MM.1S (cell line): ENCODE measurements at places on chromosomes 6 and 20.

GRCh38 chr20:19259141-19259591, 46.7 kb downstream of the SLC24A3 start:
- DNase-seq: no peak
- no peaks in the 10 kb centered on the region for H3K27me3 ChIP-seq
- no peak overlapping the region for H3K27ac ChIP-seq
- H3K36me3 ChIP-seq: no peaks in the 10 kb centered on the region
- H3K4me3 ChIP-seq: no peak overlapping the region

DNA sequence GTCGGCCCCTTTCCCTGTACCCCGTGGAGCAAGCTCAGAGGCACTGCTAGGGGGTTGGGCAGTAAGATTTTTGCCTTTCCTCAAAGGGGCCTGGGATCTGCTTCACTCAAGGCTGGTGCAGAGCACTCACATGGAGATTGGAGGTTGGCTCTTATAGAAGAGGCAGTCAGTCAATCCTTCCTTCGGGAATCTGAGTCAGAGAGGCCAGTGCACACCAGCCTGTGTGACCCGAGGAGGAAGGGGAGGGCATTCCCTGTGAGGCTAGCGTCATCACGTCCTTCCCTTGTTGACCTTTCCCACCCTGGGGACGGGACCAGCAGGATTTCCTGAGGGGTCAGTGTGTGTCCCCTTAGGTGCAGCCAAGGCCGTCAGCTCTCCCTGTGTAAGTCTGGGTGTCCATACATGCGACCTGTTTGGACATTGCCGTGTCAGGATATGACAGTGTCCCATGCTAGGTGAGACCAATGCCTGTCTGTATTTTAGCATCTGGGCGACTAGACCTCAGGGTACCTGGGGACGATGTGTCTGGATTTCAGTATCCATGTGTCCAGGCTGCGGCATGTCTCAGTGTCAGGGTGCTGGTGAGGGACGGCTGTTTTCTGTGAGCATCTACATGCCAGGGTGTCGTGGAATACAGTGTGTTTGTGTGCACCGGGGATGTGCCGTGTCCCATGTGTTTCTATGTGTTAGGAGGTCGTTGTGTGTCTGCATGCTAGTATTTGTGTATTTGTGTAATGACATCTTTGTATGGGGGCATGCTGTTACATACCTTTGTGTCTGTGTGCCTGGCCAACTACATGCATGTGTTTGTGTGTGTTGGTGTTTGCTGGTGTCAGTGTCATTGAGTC, 2.8 kb upstream of the ZNF512B start:
- no peak for DNase-seq
- H3K4me3 ChIP-seq: no peak overlapping the region
- H3K27ac ChIP-seq: no peak overlapping the region
- H3K27me3 ChIP-seq: peaks cover 5% of the 10 kb centered on the region; the same call in 1 of the 2 replicates

GRCh38 chr20:17722493-17723300, 22.9 kb downstream of the BANF2 start:
- peaks cover 15% of the 10 kb centered on the region for H3K4me1 ChIP-seq
- DNase-seq: no peak
- no peak overlapping the region for H3K4me3 ChIP-seq
- H3K27ac ChIP-seq: no peak overlapping the region

- no peaks in the 10 kb centered on the region for H3K36me3 ChIP-seq
- no peak for DNase-seq
- no peak overlapping the region for H3K27ac ChIP-seq
- H3K4me3 ChIP-seq: no peak overlapping the region
Observed at GRCh38 chr6:169263374-169263773, 9.7 kb upstream of the THBS2 start.

DNA sequence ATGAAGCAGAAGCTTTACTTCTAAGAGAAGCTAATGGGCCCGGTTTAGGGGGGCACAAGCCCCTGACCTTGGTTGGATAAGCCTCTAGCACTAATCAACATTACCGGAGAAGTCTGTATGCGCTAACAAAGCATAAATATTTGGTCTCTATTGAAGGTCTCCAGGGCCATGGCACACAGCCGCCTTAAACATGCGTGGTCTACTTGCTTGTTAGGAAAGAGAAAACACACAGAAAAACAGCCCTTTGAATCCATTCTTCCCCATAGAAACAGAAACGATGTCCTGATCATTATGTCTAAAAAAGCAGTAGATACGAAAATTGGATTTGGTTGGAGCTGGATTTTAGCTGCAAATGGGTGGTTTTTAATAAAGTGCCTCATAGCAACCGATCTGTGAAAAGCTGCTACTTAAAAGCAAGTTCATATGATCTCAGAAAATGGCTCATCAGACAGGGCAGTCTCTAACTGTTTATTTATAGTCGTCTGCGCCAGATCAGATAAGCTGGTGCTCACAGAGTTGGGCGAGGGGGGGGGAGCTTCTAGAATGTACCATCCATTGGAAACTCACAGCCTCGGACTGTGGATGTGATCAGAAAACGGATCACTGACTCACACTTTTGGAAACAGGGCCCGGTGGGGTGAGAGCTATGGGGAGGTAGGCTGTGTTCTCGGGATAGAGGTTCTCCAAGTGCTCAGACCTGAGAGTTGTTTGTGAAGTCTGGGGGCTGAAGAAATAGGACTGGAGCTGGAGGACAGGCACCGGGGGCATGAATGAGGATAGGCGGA, 35.3 kb upstream of the APCDD1L start:
- H3K36me3 ChIP-seq: no peaks in the 10 kb centered on the region
- H3K4me3 ChIP-seq: no peak overlapping the region
- no peak overlapping the region for H3K27ac ChIP-seq
- peaks cover 92% of the 10 kb centered on the region for H3K27me3 ChIP-seq
- no peak for DNase-seq

DNA sequence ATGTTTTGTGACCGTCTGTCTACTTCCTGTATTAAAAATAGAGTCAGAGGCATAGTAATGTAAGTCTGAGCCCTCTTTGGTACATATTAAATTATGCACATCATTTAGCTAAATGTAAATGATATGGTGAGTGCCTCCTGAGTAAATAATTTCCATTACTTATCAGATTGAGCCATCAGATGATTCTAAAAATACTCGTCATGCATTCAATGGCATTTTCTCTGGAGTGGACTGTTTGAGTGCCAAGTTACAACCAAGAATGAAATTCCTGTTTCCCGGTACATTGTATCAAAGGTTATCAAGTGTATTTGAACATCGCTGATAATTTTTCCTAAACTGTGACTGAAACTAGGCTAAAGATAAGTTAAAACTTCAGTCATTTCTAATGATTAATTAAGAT, 81.0 kb downstream of the AKAP7 start:
- DNase-seq: no peak
- no peaks in the 10 kb centered on the region for H3K36me3 ChIP-seq
- no peak overlapping the region for H3K27ac ChIP-seq

DNA sequence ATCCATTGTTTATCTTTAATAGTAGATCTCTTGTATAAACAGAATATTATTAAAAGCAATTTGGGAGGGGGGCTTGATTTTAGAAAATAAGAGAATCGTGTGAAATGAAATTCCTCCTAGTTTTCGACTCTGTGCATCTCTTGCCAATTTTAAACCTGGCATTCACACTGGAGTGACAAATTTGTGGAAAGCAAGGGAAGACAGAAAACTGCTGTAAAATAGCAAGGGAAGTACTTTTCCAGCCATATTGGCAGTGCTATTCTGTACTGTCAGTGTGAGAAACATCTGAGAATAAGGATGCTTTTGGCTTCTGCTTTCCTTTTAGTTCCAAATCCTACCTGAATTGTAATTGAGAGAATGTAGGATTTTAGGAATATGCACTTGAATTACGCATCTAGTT, 40.2 kb downstream of the TOP1 start:
- H3K4me1 ChIP-seq: peaks cover 6% of the 10 kb centered on the region; the same call in 1 of the 2 replicates
- H3K27me3 ChIP-seq: no peaks in the 10 kb centered on the region
- H3K27ac ChIP-seq: no peak overlapping the region
- no peak for DNase-seq

DNA sequence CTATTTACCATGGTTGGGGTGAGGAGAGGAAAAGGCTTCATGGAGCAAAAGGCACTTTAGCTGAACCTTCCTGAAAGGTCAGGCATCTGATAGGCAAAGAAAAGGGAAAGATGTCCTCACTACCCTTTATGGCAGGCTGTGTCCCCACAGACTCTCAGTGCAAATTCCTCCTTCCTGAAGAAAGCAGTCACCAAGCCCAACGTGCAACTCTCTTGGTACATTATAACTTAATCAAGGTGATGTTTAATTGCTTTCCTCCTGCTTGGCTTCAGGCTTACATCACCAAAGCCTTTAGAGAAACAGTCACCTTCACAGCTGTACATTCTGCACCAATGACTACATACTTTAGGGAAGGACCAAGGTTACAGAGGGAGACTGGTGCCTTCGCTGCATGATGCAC, 2.1 kb upstream of the CLIC5 start:
- no peaks in the 10 kb centered on the region for H3K27me3 ChIP-seq
- H3K36me3 ChIP-seq: no peaks in the 10 kb centered on the region
- DNase-seq: no peak

GRCh38 chr20:53794529-53795115, 201.0 kb upstream of the ZNF217 start:
- no peak overlapping the region for H3K4me3 ChIP-seq
- no peak overlapping the region for H3K27ac ChIP-seq
- DNase-seq: no peak
- H3K36me3 ChIP-seq: no peaks in the 10 kb centered on the region
- H3K27me3 ChIP-seq: no peaks in the 10 kb centered on the region

- DNase-seq: no peak
- no peaks in the 10 kb centered on the region for H3K4me1 ChIP-seq
- no peaks in the 10 kb centered on the region for H3K27me3 ChIP-seq
- H3K27ac ChIP-seq: no peak overlapping the region
- H3K4me3 ChIP-seq: no peak overlapping the region
Observed at GRCh38 chr6:37889051-37889450, 69.5 kb downstream of the ZFAND3 start.

GRCh38 chr6:119614138-119614537, 264.6 kb upstream of the MAN1A1 start:
- H3K4me3 ChIP-seq: no peak overlapping the region
- no peaks in the 10 kb centered on the region for H3K4me1 ChIP-seq
- no peaks in the 10 kb centered on the region for H3K36me3 ChIP-seq

- H3K27ac ChIP-seq: no peak overlapping the region
- no peak for DNase-seq
- no peak overlapping the region for H3K4me3 ChIP-seq
- H3K36me3 ChIP-seq: no peaks in the 10 kb centered on the region
- peaks cover 97% of the 10 kb centered on the region for H3K27me3 ChIP-seq
- H3K4me1 ChIP-seq: no peaks in the 10 kb centered on the region
Observed at GRCh38 chr20:64244870-64245603, 10.5 kb upstream of the PCMTD2 start.

DNA sequence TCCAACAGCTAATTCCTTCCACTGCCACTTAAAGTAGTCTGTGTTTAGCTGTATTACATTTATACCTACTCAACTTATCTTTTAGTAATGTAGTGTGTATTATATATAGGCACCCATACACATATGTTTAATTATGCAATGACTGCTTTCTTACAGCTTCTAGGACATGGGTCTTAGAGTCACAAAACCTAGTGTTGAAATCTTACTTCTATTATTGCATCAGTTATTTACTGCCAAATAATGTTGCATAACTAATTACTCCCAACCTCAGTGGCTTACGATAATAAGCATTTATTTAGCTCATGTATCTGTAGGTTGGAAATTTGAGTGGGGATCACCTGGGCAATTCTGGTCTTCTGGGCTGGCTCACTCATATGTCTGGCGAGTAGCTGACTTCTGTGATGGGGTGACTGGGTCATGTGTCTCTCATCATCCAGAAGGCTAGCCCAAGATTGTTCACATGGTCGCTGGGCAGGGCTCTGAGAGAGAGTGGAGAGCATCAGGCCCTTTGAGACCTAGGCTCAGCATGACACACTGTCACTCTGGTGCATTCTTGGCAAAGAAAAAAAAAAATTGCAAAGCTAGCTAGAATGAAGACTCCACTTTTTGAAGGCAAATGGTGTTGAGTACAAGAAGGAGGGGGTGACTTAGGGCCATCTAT, 187.0 kb downstream of the PLCB1 start:
- no peaks in the 10 kb centered on the region for H3K36me3 ChIP-seq
- DNase-seq: no peak
- no peak overlapping the region for H3K4me3 ChIP-seq
- no peaks in the 10 kb centered on the region for H3K4me1 ChIP-seq
- H3K27me3 ChIP-seq: no peaks in the 10 kb centered on the region
- H3K27ac ChIP-seq: no peak overlapping the region

GRCh38 chr6:140064366-140064765, 689.9 kb upstream of the CITED2 start:
- no peak overlapping the region for H3K27ac ChIP-seq
- DNase-seq: no peak
- no peak overlapping the region for H3K4me3 ChIP-seq
- H3K27me3 ChIP-seq: no peaks in the 10 kb centered on the region

- no peak overlapping the region for H3K4me3 ChIP-seq
- 0 out of 2 replicates have a peak, but pooled peaks cover 6% of the 10 kb centered on the region for H3K4me1 ChIP-seq
- no peak for DNase-seq
- no peak overlapping the region for H3K27ac ChIP-seq
Observed at GRCh38 chr6:166112580-166112979, 55.1 kb downstream of the TBXT start.

DNA sequence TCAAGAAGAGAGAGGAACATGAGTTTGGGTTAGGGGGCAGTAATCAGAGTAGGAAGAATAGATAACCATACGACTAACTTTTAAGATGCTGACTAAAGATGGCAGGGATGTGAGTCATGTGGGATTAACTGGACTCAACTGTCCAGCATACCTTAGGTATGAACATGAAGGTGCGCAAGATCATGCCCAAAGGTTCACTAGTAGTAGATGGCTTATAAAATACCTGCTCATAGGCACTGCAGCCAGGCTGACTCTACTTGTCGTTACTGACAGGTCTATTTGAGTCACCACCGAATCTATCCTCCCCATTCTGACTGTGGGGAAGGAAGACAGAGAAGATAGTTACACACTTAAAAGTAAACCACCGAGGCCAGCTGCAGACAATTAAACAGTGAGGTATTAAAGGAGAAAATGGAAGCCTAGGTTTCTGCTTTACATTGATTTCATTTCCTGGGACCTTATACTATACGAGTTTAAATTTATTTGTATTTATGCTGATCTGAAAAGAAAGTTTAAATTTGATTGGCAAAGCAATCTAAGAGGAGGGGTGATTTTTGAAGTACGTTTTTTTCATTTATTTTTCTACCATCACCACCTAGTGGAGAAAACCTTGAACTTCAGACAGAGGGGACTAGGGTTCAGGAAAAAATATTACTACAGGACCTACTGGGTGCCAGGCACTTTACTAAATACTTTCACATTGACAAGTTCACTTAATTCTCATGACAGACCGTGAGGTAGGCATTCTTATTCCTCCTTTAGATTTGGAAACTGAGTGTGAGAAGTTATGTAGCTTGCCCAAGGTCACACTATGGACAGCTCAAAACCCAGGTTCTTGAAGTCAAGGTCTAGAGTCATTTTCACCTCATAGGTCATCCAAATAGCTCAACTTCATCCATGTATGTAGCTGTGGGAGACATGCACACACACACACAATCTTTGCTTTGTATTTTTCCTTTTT, 4.0 kb upstream of the WRNIP1 start:
- DNase-seq: no peak
- no peak overlapping the region for H3K4me3 ChIP-seq
- H3K27ac ChIP-seq: no peak overlapping the region
- H3K27me3 ChIP-seq: no peaks in the 10 kb centered on the region
- H3K36me3 ChIP-seq: no peaks in the 10 kb centered on the region
